ENCODE measurements at places on chromosomes 5 and 9.

GRCh38 chr9:37715260-37715659 is 38.3 kb upstream of the TRMT10B start:
- no peak for DNase-seq

GRCh38 chr9:38186404-38187115 is 117.5 kb upstream of the SHB start:
- no peak for DNase-seq

DNA sequence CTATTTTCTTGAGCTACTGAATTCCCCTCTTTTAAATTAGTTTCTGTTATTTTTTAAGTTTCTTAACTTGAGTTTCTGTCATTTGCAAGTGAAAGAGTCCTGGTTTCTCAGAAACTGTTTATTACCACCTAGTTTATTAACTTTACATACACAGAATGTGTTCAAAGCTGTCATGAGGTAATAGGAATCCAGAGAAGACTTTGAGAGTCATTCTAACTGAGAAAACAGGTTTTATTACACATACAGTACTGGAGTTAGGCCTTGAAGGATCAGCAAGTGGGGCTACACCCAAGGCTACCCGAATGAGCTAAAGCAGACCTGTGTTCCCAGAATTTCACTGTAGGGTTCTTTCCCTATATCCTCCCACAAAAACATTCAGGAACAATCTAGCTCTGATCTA is 33.1 kb downstream of the FAM114A2 start:
- DNase-seq = no peak

DNA sequence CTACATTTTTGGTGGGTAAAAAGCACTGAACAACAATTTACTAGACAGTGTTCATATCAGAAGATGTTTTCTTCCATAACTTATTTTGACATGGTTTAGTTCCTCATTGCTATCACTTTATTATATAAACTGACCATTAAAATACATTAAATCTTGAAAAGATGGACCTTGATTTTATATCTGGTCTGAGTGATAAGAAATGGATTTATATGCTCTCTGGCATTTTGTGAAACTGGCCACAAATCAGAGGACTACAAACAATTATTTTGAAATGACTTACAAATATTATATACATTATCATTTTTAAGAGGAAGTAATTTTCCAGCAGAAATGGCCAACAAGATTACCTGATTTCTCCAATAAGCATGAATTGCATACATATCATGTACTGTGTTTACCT is 23.6 kb upstream of the TRIM36 start:
- no peak for DNase-seq

- DNase-seq = no peak
Observed at GRCh38 chr5:66406761-66407336, 189.3 kb upstream of the MAST4 start.

Measured in activated T-cell treated with anti-CD3 and anti-CD28 coated beads for 1 hour (primary cell).